ENCODE measurements at places on chromosomes 2 and 18.

DNA sequence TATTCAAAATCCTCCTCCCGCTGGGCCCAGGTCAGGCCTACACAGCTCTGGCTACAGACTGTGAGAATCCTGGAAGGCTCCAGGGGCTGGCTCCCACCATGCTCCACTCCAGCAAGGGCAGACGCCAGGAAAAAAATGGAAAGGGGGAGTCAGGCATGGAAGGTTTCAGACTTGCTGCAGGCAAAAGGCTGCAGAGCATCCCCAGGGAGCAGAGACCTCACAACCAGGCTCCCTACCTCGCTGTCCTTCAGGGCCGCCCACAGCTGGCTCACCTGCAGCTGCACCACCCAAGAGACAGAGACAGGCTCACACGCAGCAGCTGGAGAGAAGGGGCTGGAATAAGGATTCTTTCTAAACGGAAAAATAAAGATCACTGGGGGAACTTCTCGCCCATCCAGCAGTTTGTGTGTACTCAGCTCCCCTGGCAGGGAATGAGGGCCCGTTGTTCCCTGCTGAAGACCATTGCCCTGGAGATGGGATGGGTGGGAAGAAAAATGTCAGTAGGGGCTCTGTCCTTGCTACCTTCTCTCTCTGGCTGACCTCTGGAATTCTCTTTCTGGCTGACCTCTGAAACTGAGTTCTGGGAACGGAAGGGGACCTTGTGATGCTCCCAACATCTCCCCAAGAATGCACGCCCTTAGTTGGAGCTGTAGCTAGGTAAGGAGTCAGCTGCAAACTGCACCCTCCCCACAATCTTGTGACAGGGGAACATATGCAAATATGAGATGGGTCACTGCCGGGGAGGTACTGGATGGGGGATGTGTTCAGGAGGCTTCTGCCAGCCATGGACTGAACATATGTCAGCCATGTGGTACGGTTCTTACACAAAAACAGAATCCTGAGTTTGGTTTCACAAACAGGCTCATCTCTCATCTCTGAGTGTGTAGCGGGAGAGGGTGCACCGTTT is 34.5 kb downstream of the BCL2 start:
- DNase-seq: no peak

GRCh38 chr2:120850551-120850950 is 114.9 kb downstream of the GLI2 start:
- DNase-seq: no peak

- DNase-seq: no peak
These were observed 8.7 kb upstream of the IMP4 start for GRCh38 chr2:130334026-130334425.

- DNase-seq: no peak
These were observed 689.8 kb upstream of the NXPH2 start for GRCh38 chr2:139469985-139470384.

GRCh38 chr2:113370478-113371091 is 66.9 kb upstream of the ZNG1B start:
- DNase-seq: no peak

DNA sequence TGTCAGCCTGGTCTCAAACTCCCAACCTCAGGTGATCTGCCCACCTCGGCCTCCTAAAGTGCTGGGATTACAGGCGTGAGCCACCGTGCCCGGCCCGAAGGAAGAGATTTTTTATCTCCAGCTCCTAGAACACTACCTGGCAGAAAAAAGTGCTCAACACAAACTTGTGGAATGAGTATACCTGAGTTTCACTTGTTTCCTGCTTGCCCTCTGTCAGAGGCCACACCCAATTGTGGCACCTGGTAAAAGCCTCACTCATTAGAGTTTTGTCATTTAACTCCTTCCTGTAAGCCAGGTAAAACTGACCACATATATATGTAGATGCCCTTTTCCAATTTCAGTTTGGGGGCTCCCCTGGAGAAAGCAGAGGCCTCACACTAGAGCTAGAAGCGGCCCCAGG is 42.2 kb upstream of the RTN4 start:
- no peak for DNase-seq

DNA sequence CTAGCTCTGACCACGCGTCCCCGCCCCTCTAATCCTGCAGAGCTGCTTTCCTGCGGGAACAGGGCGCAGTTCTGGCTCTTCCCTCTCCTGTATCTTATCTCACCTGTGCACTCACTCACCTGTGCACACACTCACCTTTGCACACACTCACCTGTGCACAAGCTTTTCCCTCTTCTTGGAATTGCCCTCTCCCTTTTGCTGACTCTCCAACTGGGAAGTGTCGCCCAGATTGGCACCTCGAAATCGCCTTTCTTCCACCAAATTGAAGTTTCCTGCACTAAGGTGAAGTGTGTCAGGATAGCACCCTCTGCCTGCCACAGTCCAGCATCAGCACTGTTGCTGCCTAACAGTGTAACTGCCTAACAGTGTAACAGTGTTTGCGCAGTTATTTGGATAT is 566 bp upstream of the CMPK2 start:
- peak; percentile 7 for DNase-seq

DNA sequence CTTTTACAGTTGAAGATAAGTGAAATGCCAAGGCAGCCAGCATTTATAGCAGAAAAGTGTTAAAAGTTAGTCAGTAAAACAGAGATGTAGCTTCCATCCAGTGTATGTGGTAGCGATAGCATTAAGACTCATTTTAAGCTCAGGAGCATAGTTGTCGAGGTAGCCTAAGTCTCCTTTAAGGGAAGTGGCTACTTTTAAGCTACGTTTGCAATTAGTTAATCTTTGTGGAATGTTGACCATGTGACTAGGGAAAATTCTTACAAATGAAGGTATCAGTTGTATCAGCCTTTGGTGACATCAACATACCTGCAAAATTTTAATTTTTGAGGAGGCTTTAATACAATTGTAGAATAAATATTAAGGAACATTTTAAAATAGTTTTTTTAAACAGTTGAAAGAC is 61.9 kb downstream of the LHCGR start:
- no peak for DNase-seq

GRCh38 chr18:58694720-58695468 is 23.6 kb downstream of the MALT1 start:
- no peak for DNase-seq
